ENCODE measurements at places on chromosomes 12 and 14. TPM values are rescaled to one million over a fixed set of nuclear protein-coding genes. Genes with fewer than 3 reads are reported as not detected.

The DRAM1 gene
- 2.6 TPM for total RNA-seq

The LBHD2 gene
- total RNA-seq, result not detected

The NINJ2 gene
- 5.1 TPM for total RNA-seq

The HPD gene
- total RNA-seq, result not detected

The SLCO1C1 gene
- total RNA-seq, result not detected

The KCNJ8 gene
- not detected for total RNA-seq

The CCDC177 gene
- total RNA-seq, result not detected

The RBP5 gene
- total RNA-seq, result 0.21 TPM

The SDS gene
- total RNA-seq, result not detected

The CD27 gene
- total RNA-seq, result 39.3 TPM

Data from activated CD4-positive, alpha-beta memory T cell treated with anti-CD3 and anti-CD28 coated beads for 36 hours (primary cell).